ENCODE measurements at places on chromosomes 4 and X.

- no peak for DNase-seq
Measured at GRCh38 chrX:40243755-40244515, 146.2 kb upstream of the BCOR start.

DNA sequence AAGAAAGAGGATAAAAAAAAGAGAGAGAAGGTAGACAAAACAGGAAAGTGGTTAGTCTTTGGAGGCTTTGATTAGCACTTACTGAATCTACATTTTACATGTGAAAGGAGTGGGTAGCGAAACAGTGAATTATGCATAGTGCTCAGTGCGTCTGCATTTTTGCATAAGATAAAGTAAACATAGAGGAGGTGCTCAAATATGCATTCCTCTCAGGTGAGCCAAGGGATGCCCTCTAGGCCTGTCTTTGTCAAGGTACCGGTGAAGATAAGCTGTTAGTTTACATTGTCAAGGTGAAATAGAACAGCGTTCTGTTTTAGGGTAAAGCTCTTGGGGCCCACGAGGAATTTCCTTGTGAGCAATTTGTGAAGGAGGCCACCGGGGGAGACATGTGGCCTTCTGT is 260.6 kb downstream of the TRIML1 start:
- DNase-seq: no peak

- DNase-seq: peak; percentile 27
Measured at GRCh38 chrX:66914080-66914479, 275.2 kb upstream of the EDA2R start.

GRCh38 chrX:30643313-30643821 is 9.9 kb upstream of the GK start:
- DNase-seq: peak; percentile 91

GRCh38 chr4:170087163-170087700 is 2.5 kb downstream of the AADAT start:
- DNase-seq: peak; percentile 3

- no peak for DNase-seq
Measured at GRCh38 chrX:153487590-153488071, 7.1 kb upstream of the BGN start.

DNA sequence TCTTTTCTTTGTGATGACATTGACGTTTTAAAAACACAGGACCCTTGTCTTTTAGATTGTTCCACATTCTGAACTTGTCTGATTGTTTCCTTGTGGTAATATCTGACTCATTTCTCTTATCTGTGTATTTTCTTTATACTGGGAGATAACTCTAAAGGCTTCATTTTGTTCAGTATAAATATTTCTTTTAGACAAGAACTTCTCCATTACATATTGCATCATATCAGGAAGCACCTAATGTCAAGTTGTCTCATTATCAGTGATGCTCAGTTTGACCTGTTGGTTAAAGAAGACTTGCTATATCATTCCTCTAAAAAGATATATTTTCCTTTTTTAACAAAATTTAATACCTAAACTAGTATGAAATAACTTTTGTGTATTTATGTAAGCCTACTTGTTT is 152.3 kb upstream of the BMP3 start:
- DNase-seq: no peak

- no peak for DNase-seq
Measured at GRCh38 chr4:146883070-146883469, 62.6 kb downstream of the TTC29 start.

DNA sequence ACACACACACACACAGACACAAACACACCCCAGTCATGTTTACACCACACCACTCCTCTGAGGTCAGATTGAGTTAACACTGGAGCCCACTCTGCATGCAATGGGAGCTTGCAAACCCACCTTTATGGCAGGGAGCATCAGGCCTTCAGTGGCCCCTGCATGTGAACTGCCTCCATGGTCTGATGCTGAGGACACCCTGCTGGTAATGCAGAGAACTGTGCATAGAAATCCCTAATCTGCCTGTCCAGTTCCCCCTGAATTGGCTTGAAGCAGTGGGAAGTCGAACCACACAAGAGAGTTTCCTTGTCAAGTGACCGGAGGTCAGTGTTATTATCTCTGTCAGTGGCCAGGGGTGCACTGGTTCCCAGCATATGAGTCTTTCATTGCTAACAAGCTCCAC is 59.8 kb downstream of the ANOS1 start:
- no peak for DNase-seq

GRCh38 chr4:70841951-70842350 is 2.3 kb upstream of the GRSF1 start:
- no peak for DNase-seq

GRCh38 chr4:186146458-186146857 is 42.0 kb downstream of the FAM149A start:
- no peak for DNase-seq

DNA sequence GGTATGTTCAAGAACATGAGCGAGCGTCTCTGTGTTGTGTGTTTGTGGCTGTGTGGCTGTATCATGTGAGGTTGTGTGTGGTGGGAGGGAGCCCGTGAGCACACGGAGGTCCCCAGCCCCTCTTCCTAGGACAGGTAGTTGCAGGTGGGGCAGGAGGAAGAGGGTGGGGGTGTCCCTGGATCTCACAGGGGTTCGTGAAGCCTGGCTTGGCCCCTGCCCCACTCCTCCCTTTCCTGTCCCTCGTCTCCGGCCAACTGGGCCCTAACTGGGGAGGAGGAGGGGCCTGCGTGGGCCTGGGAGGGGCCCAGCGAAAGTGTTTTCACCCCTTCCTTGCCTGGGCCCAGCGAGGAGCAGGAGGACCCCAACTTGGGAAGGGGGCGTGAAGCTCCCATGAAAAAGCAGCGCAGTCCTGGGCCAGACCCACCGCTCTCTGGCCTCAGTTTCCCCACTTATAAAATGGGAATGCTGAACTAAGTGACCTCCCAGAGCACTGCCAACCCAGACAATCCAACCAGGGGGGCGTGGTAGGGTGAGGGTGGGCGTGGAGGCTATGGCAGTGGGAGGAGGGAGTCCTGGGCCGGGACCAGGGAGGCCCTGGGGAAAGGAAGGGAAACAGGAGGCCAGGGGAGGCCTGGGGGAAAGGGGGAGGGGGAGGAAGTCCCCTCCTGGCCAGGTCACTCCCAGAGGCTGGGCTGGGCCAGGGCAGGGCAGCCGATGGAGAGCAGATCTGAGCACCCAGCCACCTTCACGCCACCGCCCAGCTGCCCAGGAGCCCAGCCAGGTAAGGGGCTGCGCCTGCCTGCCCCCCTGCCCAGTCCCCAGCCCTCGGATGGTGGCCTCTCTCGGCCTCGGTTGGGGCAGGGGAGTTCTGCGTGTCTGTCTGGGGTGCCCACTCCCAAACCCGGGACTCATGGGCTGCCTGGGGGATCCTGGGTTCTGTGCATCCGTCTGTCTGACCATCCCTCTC is at the start of gene AVPR2:
TSS of gene AVPR2 (plus strand) at position 683 of the 967 bp plus-strand sequence. CDS start 473 bp downstream, outside the sequence.
- no peak for DNase-seq

DNA sequence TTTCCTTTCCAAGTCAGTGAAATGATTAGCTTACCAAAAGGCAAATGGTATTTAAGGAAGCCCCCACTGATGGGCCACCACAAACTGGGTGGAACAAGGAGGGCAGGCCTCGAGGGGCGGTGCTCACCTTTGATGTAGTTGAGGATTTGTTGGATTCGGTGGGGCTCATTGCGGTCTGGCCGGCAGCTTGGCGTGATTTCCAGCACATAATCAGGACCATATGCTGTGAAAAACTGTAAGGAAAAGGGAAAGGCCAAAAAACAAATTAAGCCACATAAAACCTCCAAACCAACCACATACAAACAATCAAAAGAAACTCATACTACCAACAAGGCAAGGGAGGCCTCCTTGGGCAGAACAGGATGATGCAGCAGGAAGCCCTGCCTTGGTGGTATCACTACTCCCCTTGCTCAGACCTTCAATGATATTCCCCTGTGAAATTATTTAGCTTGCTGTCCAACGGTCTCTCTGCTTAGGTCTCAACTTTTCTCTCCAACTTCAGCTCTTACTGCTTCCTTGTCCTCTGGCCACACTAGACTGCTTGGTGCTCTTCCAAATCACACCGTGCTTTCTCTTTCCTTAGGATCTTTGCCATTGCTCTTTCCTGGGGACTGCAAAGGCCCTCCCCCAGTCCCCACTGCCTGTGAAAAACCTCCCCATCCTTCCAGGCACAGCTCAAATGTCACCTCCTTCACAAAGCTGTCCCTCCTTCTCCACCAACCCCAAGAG is 46.1 kb upstream of the CITED1 start:
- DNase-seq: no peak

DNA sequence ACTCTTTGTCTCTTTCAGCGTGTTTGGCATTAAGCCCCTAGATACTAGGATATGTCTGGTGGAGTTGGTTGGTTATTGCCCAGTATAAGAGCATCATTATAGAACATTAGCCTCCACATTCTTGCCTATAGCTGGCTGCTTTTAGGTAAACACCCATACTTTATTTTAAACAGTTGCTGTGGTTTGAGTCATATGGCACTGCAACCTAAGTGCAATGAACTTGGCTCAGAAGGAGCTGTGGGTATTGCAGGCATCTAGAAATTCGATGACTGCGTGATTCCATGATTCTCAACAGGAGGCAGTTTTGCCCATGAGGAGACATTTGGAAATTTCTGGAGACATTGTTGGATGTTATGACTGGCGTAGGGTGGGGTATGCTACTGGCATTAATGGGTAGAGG is 49.5 kb downstream of the DCLK2 start:
- no peak for DNase-seq

DNA sequence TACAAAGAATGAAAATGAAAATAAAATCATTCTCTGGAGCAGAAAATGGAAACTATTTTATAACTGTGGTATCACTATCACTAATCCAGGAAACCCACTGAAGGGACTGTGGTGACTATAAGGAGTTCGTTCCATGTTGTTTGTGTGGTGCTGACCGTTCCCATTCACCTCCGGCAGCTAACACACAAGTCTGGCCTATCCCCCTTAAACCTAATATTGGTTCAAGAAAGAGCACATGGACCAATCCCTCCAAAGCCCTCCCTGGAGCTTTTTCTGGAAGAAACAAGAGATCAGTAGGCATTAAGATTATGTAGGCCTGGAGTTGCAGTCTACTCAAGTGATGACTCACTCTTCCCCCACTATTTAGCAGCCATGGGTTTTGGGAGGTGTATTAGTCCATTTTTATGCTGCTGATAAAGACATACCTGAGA is 25.9 kb upstream of the FAM241A start:
- peak; percentile 74 for DNase-seq

DNA sequence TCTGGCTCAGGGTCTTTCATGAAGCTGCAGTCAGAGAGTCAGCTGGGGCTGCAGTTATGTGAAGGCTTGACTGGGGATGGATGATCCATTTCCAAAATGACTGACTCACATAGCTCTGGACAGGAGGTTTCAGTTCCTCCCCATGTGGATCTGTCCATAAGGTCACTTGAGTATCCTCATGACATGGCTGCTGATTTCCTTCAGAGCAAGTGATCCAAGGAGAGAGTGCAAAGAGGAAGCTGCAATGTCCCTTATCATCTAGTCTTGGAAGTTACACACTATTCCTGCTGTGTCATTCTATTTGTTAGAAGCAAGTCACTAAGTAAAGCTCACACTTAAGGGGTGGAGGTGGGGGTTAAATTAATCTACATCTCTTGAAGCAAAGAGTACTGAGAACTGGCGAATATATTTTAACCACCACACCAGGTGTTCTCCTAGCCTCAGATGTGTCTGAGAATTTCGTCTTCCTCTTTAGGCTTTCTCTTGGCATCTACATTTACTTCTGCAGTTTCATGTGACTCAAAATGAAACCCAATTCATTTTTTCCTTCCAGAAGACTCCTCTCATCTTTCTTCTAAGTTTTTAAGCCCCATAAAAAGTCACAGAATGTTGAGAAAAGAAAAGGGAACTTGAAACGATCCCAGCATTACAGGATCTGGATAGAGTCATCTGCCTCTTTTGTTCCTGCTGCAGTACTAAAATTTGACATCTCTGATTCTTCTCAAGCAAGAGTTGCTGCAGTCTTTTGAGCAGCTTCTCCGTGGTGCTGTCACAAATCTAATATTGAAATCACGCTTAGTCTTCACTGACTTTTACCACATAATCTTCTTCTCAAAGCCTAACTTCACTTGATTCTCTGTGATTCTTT is 3.8 kb upstream of the GRPR start:
- peak; percentile 73 for DNase-seq

DNA sequence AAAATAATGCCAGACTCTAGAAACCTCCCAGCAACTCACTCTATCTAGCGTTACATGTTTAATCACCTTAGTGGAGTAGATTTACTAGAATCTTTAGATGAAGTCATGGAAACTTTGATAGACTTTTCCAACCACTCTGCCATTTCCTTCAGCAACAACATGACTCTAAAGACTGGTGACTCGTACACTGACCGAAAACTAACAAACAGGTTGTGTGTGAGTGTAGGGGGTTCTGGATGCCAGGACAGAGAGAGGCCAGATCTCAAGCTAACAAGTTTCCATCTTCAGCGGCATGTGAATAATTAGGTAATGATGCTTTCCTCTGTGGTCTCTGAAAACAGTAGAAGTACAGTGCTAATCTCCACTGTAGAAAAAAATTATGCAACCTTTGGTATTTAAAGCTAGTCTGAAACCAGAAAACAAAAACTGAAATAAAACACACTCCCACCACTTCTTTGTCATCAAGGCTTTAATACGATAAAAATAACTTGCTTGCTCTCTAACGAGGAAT is 286.4 kb downstream of the PRDM5 start:
- no peak for DNase-seq

- DNase-seq: no peak
Measured at GRCh38 chr4:20180509-20180908, 71.2 kb upstream of the SLIT2 start.

DNA sequence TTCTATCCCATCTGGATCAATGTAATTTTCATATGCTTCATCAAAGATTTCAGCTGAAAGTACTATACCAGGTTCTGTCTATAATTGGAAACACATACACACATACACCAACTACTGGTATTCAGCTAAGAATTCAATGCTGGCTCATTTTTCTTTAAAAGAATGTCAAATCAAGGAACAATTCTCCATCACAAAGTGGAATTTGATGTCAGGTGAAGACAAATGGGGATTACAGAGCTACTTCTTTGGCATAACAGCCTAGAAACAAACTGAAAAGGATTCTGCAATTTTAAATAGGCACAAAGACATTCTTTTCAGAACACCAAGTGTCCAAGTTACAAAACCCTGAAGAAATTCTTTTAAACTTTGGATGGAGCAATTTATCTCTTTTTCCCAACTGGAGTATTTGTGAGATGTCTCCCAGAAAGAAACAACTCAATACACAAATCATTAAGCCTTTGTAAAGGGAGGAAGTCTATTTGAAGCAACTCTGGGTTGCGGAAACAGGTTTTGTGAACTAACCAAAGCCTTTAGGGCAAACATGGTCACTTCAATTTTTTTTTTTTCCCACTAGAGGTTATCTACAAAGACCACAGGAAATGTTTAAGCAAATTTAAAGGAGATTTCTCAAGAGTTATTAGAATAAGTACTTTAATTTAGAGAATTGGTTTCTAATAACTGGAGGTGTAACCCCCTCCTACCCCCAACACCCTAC is 1.9 kb upstream of the FAM9C start:
- no peak for DNase-seq

DNA sequence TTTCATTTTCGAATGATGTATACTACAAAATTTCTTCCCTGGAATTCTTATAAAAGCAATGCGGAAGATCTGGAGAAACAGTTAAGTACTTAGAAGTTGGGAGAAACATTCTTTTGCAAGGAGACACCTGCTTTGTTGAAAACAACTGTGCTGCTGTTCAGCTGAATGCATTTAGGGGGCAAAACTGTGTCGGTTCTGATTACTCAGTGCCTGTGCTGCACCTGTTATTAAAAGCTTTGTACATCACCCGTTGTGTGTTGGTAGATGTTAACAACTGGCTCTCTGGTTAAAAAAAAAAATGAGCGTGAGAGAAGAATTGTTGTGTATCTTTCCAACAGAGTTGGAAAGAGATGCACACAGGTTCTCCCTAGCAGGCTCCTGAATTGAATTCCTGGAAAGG is 184.1 kb upstream of the HHIP start:
- DNase-seq: no peak

All from inflammatory macrophage treated with lipopolysaccharide for 4 hours (primary cell).